ENCODE measurements at places on chromosomes 5 and 9.

- no peak for DNase-seq
These were observed 53.6 kb downstream of the RAB24 start for GRCh38 chr5:177249761-177250537.

- DNase-seq: no peak
These were observed 76.8 kb upstream of the RANBP3L start for GRCh38 chr5:36378551-36378950.

GRCh38 chr9:122386311-122386872, 15.6 kb downstream of the PTGS1 start:
- DNase-seq: no peak

- DNase-seq: no peak
These were observed 56.9 kb upstream of the ASS1 start for GRCh38 chr9:130387905-130388304.
